ENCODE measurements at places on chromosomes 11 and 22. TPM values are rescaled to one million over a fixed set of nuclear protein-coding genes. Genes with fewer than 3 reads are reported as not detected.

The ANO3 gene
- 0.28 TPM for total RNA-seq

The LRRC32 gene
- total RNA-seq, result 66.8 TPM

The ART5 gene
- total RNA-seq, result not detected

The DDTL gene
- total RNA-seq, result 0.92 TPM

The GVQW3 gene
- 1.5 TPM for total RNA-seq

The OR8G5 gene
- not detected for total RNA-seq

The F2 gene
- 0.18 TPM for total RNA-seq

The RASSF7 gene
- total RNA-seq, result 2.5 TPM

The INS gene
- total RNA-seq, result not detected

The CHKA gene
- total RNA-seq, result 9.0 TPM

The GLYATL1B gene
- not detected for total RNA-seq

The CCDC88B gene
- 1.6 TPM for total RNA-seq

The TMEM151A gene
- total RNA-seq, result under 0.01 TPM

The SCGB1C1 gene
- total RNA-seq, result not detected

The TTLL8 gene
- not detected for total RNA-seq

The UBQLNL gene
- 0.14 TPM for total RNA-seq

The NDUFC2 gene
- total RNA-seq, result 75.5 TPM

The RIBC2 gene
- not detected for total RNA-seq

The OR8B12 gene
- total RNA-seq, result not detected

The IFITM1 gene
- total RNA-seq, result 49.6 TPM

The MPEG1 gene
- total RNA-seq, result not detected

The SHISAL1 gene
- total RNA-seq, result 17.5 TPM

The SLC22A12 gene
- total RNA-seq, result not detected

The DENND6B gene
- 1.6 TPM for total RNA-seq

The FAM111B gene
- total RNA-seq, result 1.00 TPM

The FAM180B gene
- total RNA-seq, result 0.09 TPM

The PRG3 gene
- total RNA-seq, result not detected

The JAM3 gene
- total RNA-seq, result 128 TPM

The IFTAP gene
- 30.3 TPM for total RNA-seq

The UCP2 gene
- total RNA-seq, result 0.57 TPM

The HEPACAM gene
- not detected for total RNA-seq

The PANX3 gene
- not detected for total RNA-seq

The ANAPC15 gene
- 23.5 TPM for total RNA-seq

The OR6T1 gene
- total RNA-seq, result not detected

The ZC3H7B gene
- total RNA-seq, result 57.3 TPM

The NAALADL1 gene
- 27.7 TPM for total RNA-seq

Data from smooth muscle cell of bladder (primary cell).